ENCODE measurements at places on chromosomes 6 and 20.

GRCh38 chr6:4638641-4639040, 137.6 kb upstream of the CDYL start:
- DNase-seq: no peak

DNA sequence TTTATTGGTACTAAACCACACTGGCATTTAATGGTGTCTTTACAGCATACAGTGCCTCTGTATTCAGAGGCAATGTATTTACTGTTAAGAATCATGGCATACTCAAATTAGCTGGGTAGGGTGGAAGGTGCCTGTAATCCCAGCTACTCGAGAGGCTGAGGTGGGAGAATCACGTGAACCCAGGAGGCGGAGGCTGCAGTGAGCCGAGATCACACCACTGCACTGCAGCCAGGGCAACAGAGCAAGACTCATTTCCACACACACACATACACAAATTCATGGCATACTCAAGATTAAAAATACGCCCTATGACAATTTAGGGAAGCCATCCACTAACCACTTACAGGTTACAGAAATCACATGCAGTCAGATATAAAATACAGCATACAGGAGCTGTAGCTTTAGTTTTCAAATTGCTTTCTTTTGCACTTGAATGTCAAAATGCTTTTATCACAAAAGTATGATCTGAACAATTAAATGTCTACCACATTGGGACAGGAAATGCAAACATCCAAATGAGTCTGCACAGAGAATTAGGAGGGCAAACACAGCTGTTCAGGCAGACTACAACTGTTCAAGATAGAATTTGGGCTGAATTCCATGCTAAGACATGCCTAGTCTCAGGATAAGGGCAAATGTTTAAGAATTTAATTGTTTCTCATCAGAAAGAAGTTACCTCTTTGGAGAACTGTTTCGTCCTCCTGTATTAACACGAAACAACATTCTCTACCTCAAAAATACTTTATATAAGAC, 36.4 kb downstream of the CSNK2A1 start:
- DNase-seq: no peak

DNA sequence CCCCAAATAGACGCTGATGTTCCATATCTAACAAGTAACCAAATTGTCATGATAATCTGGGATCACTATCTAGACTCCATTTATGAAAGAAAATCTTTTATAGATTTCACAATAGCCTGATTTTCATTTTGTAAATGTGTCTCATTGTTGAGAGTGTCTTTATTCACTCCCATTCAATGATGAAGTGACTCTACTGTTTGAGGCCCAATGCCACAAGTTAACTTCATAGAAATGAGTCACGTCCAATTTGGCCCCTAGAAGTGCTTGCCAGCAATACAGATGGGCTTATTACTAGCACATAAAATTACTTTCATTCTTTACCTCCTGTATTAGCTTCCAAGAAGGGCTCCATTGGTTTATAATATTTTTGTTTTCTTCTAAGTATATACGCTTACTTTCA, 6.3 kb downstream of the IPCEF1 start:
- no peak for DNase-seq

GRCh38 chr20:57061051-57061900, 205.2 kb downstream of the BMP7 start:
- no peak for DNase-seq

DNA sequence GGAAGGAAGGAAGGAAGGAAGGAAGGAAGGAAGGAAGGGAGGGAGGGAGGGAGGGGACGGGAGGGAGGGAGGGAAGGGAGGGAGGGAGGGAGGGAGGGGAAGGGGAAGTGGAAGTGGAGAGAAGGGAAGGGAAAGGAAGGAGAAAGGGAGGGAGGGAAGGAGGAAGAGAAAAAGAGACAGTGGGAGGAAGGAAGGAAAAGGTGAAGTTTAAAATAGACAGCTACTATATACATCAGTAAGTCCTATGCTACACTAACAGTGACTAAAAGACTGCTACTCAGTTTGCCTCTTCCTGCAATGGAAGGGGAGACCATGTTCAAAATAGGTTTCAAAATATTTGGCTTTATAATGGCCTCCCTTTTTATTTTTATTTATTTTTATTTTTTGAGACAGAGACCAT, 22.5 kb downstream of the MAP3K5 start:
- DNase-seq: no peak

DNA sequence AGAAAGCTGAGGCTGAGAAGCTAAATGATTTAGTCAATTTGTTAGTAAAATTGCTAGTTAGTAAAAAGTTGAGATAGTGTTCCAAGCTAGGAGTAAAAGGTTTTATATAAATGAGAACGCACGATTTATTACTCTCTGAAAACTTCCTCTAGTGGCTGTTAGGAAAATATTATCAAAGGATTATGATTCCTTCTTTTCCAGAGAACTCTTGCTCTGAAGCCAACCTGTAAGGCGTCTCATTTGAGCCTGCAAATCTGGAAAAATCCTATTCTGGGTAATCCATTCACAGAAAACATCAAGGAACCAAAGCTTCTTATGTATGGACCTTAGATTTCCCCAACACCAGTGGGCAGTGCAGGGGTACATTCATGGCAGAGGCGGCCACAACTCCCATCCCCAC, 252.7 kb downstream of the SOD2 start:
- DNase-seq: no peak

- DNase-seq: no peak
Observed at GRCh38 chr20:37228082-37228481, 33.5 kb downstream of the GHRH start.

DNA sequence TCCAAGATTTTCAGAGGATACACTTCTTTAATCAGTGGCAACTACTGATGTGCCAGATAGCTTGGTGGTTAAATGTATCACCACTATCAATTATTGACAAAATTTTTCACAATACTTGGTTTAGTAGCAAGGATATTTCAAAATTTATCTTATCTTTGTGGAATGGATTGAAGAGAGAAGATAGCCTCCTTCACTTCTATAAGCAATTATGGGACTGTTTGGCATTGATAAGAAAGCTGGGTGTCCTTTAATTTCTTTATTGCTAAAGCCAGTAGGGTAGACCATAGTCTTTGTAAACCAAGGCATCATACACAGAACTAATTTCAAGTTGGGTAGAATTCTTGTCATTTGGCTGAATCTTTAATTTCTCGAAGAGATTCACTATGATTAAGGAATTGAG, 4.9 kb upstream of the RNF182 start:
- DNase-seq: no peak

DNA sequence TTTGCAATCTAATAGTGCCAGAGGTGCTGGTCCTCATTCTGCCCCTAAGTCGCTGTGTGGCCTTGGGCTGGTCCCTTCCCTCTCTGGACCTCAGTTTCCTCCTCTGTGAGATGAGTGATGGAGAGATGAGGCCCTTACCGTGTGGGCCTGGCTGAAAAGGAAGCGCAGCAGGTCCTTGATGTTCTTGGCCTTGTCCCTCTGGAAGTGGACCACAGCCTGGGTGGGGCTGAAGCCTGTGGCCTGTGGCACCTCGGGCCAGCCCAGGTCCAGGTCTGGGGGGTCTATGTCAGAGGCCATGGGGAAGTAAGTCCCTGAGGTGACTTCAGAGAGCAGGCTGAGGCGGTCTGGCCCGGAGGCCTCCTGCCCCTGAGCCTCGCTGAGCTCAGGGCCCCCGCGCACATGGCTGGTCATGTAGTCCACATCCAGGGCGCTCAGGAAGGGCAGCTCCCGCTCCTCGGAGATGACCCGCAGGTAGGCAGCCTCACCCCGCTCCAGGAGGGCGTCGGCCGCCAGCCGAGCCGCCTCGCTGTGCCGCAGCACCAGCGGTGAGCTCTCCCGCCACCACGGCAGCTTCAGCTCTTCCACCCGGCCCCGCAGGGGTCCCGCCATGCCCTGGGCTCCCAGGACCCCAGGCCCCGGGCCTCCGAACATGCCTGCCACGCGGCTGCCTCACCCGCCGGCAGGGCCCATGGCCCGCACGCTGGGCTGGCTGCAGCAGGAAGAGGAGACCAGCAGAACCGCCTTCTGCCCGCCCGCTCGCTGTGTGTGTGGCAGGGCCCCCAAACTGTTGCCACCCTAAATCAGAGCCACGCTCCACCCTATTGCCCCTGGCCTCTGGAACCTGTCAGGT, at the start of gene FAM83C:
Gene FAM83C, minus strand, starts transcription at position 772 of the 850 bp plus-strand sequence. Its CDS starts 121 bp downstream, at position 651.
- no peak for DNase-seq

GRCh38 chr6:70289299-70289698, 13.6 kb downstream of the COL9A1 start:
- no peak for DNase-seq

GRCh38 chr6:130111031-130111430, 92.7 kb downstream of the L3MBTL3 start:
- DNase-seq: no peak

GRCh38 chr6:98498144-98498775, 336.1 kb upstream of the POU3F2 start:
- DNase-seq: no peak

DNA sequence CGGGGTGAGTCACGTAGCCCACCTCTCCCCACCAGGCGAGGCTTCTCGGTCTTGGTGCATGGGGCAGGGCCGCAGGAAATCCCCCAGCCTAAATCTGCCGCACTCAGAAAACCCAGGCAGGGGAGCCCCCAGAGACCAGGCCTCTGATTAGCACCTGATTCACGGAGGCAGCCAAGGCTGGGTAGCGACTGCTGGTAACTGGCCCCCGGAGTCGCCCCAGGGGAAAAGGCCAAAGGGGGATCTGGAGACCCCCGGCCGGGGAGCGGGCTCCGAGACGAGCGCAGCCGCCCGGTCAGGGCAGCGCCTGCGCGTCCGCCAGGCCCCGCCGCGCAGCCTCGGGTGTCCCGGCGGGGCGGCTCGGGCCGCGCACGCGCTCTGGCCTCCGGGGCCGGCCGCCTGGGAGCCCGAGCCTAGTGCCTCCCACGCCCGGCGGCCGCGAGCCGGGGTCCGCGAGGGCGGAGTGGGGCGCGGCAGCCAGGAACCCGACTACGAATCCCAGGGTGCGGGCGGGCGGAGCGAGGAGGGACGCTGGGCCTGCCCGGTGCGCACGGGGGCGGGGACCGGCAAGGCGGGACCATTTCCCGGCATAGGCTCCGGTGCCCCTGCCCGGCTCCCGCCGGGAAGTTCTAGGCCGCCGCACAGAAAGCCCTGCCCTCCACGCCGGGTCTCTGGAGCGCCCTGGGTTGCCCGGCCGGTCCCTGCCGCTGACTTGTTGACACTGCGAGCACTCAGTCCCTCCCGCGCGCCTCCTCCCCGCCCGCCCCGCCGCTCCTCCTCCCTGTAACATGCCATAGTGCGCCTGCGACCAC, at the start of gene DUSP22:
Gene DUSP22, plus strand, starts transcription at position 791 of the 809 bp plus-strand sequence. CDS start 53 bp downstream, outside the sequence.
- DNase-seq: peak; percentile 39
